Common myeloid progenitor, CD34-positive (primary cell): ENCODE measurements at places on chromosomes 12 and 14.

DNA sequence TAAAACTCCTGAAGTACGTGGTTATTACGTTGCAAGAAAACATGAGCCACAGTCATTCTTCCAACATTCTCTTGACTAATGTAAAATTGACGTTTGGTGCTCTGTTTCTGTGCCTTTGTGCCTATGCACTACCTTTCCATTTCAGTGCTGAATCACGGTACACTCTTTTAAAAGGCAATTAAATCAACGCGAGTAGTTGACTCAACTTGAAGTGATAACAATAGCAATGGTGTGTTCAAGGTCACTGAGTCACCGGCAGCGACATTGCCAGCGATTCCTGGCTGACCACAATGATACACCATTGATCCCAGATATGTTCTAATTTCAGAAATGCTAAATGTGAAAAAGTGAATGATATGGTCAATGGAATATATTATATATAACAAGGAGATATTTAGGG, 17.8 kb downstream of the AK7 start:
- no peak for DNase-seq

DNA sequence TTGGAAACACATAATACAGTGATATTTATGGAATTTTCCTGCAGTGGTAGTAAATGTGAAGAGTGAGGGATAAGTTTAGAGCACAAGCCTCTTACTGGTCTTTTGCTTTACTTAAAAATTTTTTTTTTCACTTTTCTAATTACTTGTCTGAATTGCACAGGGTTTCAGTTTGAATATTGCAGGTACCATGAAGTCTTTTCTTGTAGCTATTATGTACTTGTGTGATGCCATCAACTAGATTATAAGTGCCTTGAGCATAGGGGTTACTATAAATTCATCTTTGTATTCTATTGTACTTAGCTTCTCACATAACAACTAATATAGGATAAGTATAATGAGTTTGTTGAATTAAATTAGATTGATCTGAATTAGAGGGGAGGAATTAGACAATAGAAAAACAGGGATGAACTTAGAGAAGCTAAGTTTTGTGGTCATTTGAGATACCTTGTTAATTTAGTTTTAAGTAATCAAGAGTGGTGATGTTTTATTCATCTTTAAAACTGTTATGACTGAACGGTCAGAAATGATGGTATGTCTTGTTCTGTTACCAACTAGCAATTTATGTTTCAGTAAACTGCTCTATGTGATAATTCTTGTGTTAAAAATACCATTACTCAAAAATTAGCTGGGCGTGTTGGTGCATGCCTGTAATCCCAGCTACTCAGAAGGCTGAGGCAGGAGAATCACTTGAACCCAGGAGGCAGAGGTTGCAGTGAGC, 42.1 kb downstream of the CCDC91 start:
- no peak for DNase-seq

DNA sequence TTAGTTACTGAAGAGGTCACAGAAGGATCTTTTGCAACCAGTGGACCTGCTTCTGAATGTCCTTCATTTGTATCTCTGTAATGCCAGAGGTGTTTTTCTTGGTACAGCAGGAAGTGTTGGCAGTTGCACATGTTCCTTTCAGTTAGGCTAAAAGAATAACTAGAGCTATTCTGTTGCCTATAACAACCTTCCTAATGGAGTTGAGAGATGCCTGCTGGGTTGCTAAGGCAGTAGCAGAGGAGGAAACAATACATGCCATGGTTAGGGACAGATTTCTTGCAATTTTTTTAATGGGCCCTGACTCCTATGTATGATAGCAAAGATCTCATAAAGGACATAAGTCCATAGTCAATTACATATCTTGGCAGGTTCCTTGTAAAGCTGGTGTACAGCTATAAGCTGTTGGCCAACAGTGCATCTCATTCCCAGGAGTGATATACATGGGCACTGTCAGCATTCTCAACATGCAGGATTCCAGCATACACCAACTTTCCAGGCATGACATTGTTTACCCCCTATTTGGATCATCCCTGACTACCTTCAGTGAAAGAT, 556.6 kb downstream of the CCER1 start:
- DNase-seq = no peak

- DNase-seq = no peak
These were observed 9.5 kb downstream of the TBX3 start for GRCh38 chr12:114674251-114675047.

DNA sequence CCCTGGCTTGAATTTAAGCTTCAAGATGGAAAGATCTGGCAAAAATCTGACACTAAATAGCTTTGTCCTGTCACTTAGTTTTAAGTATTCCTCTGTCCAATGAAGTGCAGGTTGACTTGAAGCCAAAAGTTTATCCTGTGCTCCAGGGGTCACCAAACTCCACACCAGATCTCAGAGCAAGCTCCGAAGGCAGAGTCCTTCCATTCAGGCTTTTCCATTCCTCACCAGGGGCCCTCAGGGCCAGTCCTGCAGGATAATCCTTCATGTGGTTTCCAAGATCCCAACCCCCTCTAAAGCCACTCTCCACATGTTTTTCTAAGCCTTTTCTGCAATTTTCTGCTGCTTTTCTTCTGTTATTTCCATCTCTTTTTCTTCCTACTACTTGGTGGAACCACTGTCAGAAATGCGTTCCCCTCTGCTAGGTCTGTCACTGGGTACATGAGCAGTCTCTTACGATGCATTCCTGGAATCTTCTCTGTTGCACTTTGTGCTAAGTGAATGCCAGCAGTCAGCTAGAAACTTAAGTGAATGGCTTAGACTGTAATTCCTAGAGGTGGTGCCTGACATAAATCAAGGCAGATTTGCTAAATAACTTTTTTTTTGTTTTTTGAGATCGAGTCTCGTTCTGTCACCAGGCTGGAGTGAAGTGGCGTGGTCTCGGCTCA, 251.4 kb downstream of the MSRB3 start:
- DNase-seq = no peak

- DNase-seq = no peak
These were observed 725.7 kb downstream of the C12orf50 start for GRCh38 chr12:87303396-87304012.

- no peak for DNase-seq
These were observed 153.4 kb downstream of the FUT8 start for GRCh38 chr14:65565948-65566347.

DNA sequence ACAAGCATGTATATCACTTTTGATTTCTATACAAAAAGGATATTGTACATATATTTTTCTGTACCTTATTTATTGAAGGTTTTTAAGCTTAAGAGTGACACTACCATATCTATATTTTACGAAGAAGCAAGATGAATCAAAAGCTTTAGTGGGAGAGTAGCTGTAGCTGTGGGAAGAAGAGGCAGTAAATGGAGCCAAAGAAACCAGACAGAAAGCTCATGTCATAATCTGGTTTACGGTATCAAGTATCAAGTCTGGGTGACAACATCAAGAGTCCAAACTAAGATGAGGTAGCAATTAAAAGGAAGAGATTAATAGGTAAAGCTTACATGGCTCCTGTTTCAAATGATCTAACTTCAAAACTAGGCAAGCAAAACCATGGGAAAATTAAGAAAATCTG, 54.8 kb downstream of the CEP83 start:
- DNase-seq = no peak

- peak; percentile 54 for DNase-seq
These were observed 364.8 kb downstream of the SNAPC1 start for GRCh38 chr14:62126879-62127478.

DNA sequence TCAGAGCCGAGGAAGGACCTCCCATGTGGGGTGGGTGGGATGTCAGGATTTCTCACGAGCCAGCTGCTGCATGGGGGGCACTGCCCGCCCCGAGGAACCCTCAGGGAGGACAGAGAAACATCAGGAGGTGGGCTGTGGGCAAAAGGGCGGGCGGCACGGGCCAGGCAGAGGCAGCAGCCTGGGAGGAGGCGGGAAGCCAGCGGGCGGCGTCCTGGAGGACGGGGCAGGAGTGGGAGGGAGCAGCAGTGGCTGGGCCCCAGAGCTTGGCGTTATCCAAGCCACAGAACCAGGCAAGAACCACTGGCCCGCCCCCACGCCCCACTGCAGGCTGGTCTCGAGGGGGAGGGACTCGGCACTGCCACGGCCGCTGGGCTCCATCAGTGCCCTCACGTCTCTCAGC, 2.4 kb downstream of the C14orf180 start:
- DNase-seq = no peak

DNA sequence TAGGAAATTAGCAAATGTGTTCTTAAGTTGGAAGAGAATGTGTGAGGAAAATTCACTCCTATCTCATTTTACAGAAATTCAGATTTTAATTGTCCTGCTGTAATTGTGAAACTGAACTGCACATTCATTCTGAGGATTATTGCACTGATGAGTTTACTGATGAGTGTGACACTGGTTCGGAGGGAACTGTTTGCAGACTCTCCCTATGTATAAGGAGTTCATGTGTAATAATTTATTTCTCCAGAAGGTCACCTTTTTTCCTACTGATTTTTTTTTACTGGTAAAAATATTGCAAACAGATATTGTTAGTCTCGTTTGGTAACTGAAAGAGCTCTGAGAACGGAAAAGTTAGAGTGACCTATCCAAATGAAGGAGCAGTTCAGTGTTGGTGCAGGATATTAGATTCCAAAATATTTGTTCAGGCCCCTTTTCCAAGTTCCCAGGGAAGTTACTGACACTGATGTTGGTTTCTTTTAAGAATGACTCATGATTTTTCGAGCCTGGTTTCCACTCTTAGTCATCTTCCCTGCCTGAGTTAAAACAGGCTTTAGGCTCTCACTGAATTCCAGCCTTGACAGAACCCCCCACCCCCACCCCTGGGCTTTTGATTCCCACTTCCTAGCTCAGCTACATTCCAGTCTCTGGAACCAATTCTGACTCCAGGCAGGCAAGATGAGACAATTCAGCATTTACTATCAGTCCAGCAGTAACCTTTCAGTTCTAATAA, 18.4 kb downstream of the ANO6 start:
- DNase-seq = peak; percentile 56

DNA sequence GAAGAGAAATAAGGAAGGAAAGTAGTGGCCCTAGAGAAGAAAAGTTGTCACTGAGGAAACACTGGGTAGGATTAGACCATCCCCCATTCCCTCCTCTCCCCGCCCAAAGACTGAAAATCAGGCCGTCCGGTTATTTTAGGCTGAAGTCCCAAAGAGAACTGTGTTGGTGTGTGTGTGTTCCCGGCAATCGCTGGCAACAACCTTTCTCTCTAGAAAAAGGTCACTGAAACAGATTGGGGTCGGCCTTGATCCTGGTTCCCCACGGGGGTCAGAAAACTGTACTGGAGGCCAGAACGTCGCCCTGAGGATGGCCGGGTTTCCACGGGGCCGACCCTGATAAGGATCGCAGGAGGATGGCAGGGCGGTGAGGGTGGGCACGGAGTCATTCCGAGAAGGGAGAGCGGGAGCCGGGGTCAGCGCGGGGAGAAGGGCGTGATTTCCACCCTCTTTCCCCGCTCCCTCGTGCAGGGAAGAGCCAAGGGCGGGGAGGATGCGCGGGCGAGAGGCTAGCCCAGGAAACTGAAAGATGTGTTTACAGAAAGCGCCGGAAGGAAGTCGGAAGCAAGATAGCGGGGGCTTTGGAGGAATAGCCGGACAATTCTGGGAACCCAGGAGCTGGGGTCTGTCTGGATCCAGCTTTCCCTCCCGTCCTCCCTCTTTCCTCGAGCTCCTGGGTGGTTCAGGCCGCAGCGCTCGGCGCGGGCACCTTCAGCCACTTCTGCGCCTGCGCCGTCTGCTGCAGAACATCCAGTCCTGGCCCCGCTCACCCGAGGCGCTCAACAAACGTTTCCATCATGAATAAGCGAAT, 25.3 kb upstream of the SPTLC2 start:
- DNase-seq = peak; percentile 57

GRCh38 chr12:39103552-39104165, 198.3 kb upstream of the CPNE8 start:
- peak; percentile 50 for DNase-seq

DNA sequence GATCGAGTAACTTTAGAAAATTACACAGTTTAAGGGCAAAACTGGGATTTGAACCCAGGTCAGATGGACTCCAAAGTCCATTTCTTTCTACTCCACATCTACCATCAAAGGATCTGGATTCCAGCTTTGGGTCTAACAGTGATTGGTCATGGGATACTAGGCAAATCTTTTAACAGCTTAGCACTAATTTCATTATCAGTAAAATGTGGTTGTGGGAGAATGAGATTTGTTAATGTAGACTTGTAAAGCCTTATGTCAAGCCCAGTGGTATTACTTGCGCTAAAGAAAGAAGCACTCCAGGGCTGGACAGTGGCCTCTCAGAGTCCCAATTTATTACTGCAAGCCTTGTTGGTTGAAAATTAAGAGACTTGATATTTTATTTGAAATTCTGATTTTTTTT, 65.2 kb upstream of the MANSC4 start:
- no peak for DNase-seq

- DNase-seq = no peak
These were observed 283.1 kb upstream of the SOX5 start for GRCh38 chr12:24232531-24232930.

DNA sequence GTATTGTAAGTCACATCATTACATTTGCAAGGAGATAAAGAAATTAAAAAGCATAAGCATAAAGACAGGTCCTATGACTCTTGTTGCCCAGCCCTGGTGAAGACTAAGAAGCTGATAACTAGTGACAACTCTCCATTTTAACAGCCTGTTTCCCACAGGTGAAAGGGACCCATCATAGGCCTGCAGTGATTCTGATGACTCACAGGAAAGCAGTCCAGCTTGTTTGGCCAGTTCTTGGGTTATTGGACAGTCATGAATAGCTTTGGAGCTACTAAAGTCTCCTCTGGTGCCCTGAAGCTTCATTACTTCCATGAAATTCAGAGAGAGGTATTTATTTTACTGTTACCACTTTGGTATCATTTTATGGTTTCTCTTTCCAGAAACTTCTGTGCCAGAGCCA, 55.5 kb upstream of the DYRK2 start:
- DNase-seq = peak; percentile 11

GRCh38 chr14:64605926-64606685, 56.3 kb downstream of the PPP1R36 start:
- DNase-seq = no peak

- no peak for DNase-seq
These were observed 30.7 kb upstream of the DLK1 start for GRCh38 chr14:100696008-100696407.

DNA sequence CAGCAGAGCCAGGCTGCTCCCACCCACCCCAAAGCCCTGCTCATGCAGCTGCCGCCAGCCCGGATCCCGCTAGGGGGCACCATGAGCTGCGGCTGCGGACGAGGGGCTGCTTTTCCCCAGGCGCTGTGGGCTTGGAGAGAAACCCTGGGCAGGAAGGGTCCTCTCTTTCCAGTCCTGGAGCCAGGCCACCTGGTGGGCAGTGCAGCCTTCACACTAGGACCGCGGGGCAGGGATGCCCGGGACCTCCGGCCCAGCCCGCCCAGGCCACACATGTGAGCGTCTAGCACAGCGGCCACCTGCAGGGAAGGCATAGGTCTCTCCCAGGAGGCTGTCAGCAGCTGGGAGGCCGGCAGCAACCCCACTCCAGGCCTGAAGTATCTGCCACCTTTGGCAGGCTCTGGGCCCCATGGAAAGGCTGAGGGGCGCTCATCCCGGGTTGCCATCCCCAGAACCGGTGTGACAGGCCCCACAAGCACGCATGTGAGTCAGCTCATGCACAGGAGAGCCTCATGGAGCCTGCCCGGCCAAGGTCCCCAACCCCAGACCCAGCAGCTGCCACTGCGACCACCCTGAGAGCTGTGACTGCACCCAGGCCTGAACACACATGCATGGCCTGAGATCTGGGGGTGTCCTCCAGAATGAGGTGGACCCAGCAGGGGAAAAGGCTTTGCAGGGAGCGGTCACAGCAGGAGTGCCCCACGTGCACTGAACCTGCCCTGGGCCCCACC, 280.0 kb upstream of the RTL1 start:
- no peak for DNase-seq
